ENCODE measurements at places on chromosomes 13 and 19. TPM values are rescaled to one million over a fixed set of nuclear protein-coding genes. Genes with fewer than 3 reads are reported as not detected.

- peaks cover 18% of the 10 kb centered on the region for H3K4me1 ChIP-seq
- H3K4me3 ChIP-seq = no peak overlapping the region
- H3K36me3 ChIP-seq = peaks cover 42% of the 10 kb centered on the region
These were observed 12.0 kb downstream of the PIAS4 start for GRCh38 chr19:4019578-4019977.

GRCh38 chr13:48181482-48182145, 51.4 kb upstream of the ITM2B start:
- H3K4me1 ChIP-seq = no peaks in the 10 kb centered on the region
- no peak overlapping the region for H3K27ac ChIP-seq
- no peak overlapping the region for H3K4me3 ChIP-seq
- H3K36me3 ChIP-seq = no peaks in the 10 kb centered on the region

DNA sequence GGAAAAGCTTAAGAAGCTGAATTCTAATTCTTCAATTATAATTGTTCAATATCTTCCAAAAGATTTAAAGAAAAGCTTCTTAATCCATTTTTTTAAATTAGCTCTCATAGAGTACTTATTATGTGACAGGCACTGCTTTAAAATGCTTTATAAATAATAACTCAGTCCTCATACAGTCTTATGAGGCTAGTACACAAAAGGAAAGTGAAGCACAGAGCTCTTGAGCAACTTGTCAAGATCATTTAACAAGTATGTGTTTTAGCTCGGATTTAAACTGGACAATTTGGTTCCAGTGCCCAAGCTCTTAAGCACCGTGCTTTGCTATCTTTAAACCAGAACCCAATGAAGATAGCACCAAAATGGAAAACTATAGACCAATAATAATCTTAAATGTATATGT, 106.1 kb downstream of the DHRS12 start:
- no peaks in the 10 kb centered on the region for H3K27me3 ChIP-seq
- H3K36me3 ChIP-seq = no peaks in the 10 kb centered on the region
- DNase-seq = no peak
- no peak overlapping the region for H3K4me3 ChIP-seq
- H3K4me1 ChIP-seq = peaks cover 8% of the 10 kb centered on the region
- no peak overlapping the region for H3K27ac ChIP-seq

- DNase-seq = no peak
- no peaks in the 10 kb centered on the region for H3K27me3 ChIP-seq
- H3K4me3 ChIP-seq = no peak overlapping the region
These were observed 10.1 kb downstream of the DNMT1 start for GRCh38 chr19:10184636-10185035.

GRCh38 chr13:33218020-33218419, 67.5 kb downstream of the STARD13 start:
- H3K27ac ChIP-seq = peak overlapping the region; percentile 48
- no peaks in the 10 kb centered on the region for H3K27me3 ChIP-seq
- no peak overlapping the region for H3K4me3 ChIP-seq
- no peaks in the 10 kb centered on the region for H3K36me3 ChIP-seq

GRCh38 chr19:9487016-9487415, 11.4 kb downstream of the ZNF560 start:
- DNase-seq = no peak
- no peaks in the 10 kb centered on the region for H3K27me3 ChIP-seq
- H3K4me3 ChIP-seq = no peak overlapping the region
- H3K27ac ChIP-seq = no peak overlapping the region

Gene CACNA1A
- total RNA-seq = 0.71 TPM

Gene FPR1
- total RNA-seq = 105 TPM

Gene SULT2A1
- not detected for total RNA-seq
